ENCODE measurements at places on chromosomes 7 and 10.

DNA sequence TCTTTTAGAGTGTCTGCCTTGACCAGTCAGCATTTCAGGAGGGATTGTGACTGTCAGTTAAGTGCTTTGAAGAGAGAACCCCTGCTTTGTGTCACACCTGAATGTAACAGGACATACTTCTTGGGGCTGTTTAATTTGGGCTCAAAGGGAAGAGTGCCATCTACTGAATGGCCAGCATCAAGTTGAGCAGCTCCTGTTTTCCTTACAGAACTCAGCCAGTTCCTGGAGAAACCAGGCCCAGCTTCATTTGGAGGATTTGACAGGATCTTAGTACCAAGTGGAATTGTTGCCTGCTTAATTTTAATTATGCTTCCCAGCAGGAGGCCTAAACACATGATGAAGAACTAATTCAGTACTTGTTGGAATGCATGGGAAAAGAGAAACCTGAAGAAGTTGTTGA, 8.3 kb downstream of the ADD3 start:
- DNase-seq = no peak

- DNase-seq = peak; percentile 32
Measured at GRCh38 chr7:4830176-4830575, 31.7 kb downstream of the PAPOLB start.

DNA sequence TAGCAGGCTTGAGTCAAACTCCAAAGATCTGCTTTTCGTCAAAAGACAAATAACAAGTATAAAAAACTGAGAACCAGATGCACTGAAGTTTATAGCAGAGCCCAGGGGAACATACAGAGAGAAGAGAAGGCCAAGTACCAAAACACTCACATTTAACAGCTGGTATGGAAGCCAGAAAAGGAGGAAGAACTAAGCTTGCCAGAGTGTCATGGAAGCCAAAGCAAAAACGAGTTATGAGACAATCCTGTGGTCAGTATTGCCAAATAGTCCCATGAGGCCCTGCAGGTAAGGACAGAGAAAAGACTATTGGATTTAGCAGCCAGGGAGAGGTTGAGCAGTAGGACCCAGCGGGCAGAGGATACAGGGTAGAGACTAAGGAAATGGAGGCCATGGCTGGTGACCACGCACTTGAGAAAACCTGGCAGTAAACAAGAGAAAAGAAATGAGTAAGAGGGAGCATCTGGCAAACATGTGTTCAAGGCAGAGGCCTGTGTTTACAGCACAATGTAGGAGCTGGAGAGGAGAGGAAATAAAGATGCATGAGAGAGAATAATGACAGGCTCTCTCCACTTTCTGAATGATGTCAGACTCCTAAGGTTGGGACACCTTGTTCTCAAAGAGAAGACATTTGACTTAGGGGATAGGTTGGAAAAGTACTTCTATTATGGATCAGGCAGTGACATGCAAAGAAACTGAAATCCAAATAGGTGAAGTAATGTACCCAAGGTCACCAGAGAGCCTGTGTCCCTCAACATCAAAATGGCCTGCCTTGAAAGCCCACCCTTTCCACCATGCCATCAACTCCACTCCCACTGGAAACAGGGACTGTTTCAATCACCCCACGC, 9.1 kb downstream of the CREB3L2 start:
- DNase-seq = no peak

DNA sequence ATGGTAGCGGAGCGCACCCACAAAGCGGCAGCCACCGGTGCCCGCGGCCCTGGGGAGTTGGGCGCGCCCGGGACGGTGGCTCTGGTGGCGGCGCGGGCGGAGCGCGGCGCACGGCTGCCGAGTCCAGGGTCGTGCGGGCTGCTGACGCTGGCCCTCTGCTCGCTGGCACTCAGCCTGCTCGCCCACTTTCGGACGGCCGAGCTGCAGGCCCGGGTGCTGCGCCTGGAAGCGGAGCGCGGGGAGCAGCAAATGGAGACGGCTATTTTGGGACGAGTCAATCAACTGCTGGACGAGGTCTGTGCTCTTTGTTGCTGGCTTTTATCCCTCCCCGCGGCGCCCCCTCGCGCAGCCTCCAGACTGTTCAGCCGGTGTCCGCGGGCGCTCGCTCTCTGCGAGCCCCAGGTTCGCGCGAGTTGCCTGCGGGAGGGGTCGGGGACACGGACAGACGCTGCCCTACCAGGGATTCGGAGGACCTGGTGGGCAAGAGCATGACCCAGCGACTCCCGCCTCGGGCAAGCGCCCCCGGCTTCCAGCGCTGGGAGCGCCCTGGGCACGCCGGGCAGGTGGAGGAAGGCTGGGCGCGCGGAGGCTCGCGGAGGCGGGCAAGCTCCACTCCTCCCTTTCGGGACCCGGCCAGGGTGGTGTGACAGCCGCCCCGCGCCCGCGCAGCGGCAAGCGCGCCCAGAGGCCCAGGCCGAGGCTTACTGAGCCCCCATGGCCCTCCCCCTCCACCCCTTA, 887 bp downstream of the COL13A1 start:
- no peak for DNase-seq

DNA sequence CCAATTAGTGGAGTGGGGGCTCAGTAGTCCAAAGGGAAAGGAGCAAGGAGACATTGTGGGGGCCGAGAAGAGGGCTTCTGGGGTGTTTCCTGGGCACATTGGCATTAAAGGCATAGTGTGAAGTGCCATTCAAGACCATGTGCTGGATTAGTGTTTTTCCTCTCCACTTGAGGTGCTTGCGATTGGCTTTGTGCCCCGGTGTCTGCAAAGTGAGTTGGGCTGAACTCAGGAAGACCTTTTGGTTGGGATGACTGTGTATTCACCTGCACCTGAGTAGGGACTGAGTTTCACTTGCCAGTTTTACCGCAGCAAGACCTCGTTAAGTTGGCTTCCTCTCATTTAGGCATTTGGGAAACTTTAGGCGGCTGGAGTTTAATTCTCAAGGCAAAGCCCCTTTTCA, 73.0 kb downstream of the TCF7L2 start:
- DNase-seq = no peak

DNA sequence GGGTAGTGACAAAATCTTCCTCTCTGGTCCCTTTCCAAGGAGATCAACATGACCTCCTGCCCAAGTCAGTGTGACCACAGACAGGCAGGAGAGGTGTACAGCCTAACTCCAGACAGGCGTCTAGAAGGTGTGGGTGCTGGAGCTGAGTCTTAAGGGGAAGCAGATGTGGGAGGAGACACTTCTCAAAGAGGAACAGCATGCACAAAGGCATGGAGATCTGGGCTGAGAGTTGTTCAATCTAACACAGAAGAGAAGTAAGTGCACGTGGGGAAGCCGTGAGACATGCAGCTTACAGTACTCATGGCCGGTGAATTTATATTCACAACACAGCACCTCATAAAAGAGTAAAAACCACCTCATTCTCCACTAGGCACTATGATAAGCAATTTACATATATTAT, 23.8 kb upstream of the GSDME start:
- DNase-seq = no peak

GRCh38 chr7:124205526-124205925, 172.7 kb upstream of the TMEM229A start:
- no peak for DNase-seq

DNA sequence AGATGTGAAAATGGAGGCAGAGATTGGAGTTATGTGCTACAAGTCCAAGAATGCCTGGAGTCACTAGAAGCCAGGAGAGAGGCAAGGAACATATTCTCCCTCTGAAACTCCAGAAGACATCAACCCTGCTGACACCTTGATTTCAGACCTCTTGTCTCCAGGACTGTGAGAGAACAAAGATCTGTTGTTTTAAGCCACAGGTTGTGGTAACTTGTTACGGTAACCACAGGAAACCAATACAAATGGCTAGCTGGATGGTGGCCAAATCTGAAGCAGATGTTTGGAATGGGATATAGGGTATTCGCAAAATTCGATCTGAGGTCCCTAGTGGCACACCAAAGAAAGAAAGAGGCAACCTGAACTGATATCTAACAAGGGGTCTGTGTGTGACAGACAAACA, 129.0 kb downstream of the HERPUD2 start:
- DNase-seq = no peak

GRCh38 chr7:32893207-32893524, 1.6 kb upstream of the KBTBD2 start:
- DNase-seq = no peak

DNA sequence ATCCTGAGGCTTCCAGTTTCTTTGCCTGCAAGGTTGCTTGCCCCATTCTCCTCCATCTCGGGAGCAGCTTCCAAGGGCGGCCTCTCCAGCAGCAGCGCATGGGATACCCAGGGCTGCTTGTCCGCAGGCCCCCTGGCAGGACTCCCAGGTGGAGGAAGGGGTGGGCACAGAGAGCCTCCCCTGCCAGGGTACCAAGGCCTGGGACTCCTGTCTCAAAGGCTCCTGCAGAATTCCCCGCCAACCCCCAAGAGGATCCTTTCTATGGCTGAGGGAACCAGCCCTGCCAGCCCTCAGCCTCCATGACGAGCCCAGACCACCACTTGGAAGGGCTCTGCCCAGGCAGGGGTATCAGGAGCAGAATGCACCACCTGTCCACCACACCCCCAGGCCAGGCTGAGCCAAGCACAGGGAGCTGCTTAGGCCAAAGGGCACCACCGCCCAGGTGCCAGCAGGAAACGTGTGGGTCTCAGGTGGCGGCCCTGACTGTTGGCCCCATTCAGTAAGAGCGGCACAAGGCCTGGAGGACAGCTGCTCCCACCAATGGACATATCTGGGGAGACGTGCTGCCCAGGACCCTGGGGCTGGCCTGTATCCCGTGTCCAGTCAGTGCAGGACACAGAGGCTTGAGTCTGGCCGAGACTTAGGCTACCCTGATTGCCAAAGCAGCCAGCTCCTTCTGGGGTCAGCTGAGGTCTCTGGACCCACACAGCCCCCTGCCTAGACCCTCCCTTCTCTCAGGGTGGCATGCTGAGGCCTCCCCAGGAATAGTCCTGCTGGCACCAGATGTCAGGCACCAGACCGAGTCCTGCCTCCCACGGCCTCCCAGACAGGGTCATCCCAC, 33.8 kb upstream of the INPP5A start:
- no peak for DNase-seq

GRCh38 chr7:44772867-44773266, 23.6 kb upstream of the PPIA start:
- DNase-seq = no peak

DNA sequence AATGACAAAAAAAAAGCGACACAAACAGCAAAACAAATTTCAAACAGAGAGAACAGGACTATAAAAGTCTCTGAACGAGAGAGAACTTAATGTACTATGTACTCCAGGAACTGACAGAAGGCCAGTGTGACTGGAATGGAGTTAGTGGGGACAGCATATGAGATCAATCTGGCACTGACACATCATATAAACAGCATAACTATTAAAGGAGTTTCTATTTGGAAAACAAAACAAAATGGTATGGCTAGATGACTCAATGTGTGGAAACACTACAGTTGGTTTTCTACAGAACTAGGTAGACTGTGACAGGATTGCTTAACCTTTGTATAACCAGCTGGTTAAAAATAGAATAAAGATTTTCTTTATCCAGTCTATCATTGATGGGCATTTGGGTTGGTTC, 232.9 kb upstream of the KAT6B start:
- DNase-seq = no peak

DNA sequence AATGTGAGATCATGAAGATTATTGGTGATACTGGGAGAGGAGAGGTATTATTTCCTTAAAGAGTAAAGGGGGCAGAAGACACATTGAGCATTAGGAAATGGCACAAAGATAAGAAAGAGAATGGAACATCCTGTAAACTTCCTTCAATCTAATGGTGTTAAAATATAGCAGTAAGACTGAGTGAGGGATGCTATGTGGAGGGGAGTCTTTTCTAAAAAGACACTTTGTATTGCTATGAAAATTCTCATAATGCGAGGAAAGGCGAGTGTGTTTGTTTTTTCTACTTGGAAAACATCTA, 405.2 kb downstream of the ARL4A start:
- no peak for DNase-seq

- DNase-seq = no peak
Measured at GRCh38 chr7:71518880-71519279, 386.9 kb downstream of the GALNT17 start.

DNA sequence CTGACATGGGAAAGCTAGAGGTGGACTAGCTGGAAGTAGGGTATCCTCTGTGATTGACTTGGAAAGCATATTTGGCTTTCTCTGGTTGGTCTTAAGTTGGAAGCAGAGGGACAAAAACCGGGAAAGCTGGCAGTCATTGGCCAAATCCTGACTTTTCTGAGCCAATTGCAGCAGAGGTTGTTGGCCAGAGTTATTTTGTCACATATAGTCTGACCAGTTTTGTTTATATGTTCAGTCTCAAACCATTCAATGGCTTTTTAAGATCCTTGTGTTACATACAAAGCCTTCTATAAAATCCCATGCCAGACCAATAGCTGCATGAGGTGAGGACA, 6.3 kb downstream of the CFAP69 start:
- DNase-seq = no peak

DNA sequence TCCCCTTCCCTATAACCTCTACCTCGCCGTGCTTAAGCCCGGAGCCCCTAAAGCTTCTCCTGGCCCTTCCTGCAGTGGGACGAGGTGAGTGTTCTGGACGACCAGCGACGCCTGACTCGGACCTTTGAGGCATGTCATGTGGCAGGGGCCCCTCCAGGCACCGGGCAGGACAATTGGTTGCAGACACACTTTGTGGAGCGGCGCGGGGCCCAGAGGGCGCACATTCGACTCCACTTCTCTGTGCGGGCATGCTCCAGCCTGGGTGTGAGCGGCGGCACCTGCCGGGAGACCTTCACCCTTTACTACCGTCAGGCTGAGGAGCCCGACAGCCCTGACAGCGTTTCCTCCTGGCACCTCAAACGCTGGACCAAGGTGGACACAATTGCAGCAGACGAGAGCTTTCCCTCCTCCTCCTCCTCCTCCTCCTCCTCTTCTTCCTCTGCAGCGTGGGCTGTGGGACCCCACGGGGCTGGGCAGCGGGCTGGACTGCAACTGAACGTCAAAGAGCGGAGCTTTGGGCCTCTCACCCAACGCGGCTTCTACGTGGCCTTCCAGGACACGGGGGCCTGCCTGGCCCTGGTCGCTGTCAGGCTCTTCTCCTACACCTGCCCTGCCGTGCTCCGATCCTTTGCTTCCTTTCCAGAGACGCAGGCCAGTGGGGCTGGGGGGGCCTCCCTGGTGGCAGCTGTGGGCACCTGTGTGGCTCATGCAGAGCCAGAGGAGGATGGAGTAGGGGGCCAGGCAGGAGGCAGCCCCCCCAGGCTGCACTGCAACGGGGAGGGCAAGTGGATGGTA, 9.2 kb downstream of the EPHB6 start:
- DNase-seq = no peak

- DNase-seq = no peak
Measured at GRCh38 chr7:66904063-66904593, 16.9 kb upstream of the TMEM248 start.

DNA sequence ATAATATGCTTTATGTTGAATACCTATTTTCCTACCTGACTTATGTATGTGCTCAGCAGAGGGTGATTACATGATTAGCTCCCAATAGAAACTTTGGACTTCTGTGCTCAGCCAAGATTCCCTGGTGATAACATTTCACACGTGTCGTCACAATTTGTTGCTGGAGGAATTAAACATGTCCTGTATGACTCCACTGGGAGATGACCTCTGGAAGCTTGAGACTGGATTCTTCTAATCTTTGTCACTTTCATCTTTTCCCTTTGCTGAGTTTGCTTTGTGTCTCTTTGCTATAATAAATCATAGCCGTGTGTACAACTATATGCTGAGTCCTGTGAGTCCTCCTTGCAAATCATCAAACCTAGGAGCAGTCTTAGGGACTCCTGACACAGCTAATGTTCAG, 120.9 kb upstream of the LRRTM3 start:
- no peak for DNase-seq

- DNase-seq = no peak
Measured at GRCh38 chr7:47228386-47229014, 353.4 kb downstream of the TNS3 start.

Measured in activated naive CD4-positive, alpha-beta T cell (primary cell).